ENCODE measurements at places on chromosomes 11 and 22.

- DNase-seq: no peak
Measured at GRCh38 chr22:41742918-41743317, 43.6 kb downstream of the MEI1 start.

- no peak for DNase-seq
Measured at GRCh38 chr22:35051013-35051535, 14.9 kb upstream of the ISX start.

GRCh38 chr11:135008412-135008811 is 596.4 kb upstream of the B3GAT1 start:
- no peak for DNase-seq

DNA sequence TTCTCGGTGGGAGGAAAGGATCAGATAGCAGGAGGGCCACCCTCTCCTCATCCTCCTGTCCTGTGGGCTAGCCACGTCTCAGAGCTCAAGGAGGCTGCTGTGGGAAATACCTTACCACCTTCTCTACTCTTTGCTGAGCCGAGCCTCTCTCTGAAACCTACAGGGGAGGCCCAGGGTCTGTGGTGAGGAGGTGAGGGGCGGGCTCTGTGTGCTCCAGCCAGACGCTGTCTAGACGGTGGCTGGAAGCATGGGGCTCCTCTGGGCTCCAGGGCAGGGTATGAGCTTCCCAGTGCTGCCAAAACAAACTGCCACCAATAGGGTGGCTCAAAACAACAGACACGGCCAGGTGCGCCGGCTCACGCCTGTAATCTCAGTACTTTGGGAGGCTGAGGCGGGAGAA is 5.5 kb upstream of the TMPRSS6 start:
- DNase-seq: no peak

DNA sequence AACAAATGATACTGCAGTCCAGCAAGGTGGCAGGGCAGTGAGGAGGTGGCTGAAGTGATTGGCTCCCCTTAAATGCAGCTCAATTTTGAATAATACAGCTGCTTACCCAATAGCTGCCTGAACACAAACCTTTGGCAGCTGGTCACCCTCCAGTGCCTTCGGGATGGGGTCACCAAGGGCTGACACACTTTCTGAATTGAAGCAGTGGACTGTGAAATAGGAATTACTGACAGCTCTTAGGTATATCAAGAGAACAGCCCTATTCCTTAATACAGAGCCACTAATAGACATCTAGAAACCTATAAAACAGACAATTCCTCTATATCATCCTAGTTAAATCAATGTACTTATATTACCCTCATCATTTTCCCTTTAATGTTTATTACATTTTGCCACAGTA is 474.2 kb upstream of the KIRREL3 start:
- no peak for DNase-seq

DNA sequence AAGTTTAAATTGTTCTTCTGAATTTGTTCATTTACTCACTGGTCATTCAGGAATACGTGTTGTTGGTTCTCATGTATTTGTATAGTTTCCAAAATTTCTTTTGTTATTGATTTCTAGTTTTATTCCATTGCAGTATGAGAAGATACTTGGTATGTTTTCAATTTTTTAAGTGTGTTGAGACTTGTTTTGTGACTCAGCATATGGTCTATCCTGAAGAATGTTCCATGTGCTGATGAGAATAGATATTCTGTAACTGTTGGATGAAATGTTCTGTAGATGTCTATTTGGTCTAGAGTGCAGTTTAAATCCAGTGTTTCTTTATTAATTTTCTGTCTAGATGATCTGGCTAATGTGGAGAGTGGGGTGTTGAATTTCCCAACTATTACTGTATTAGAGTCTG is 23.5 kb downstream of the CFAP300 start:
- DNase-seq: no peak

GRCh38 chr22:42948294-42948693 is 66.7 kb downstream of the PACSIN2 start:
- DNase-seq: peak; percentile 40

GRCh38 chr11:115276191-115276590 is 228.0 kb downstream of the CADM1 start:
- no peak for DNase-seq

DNA sequence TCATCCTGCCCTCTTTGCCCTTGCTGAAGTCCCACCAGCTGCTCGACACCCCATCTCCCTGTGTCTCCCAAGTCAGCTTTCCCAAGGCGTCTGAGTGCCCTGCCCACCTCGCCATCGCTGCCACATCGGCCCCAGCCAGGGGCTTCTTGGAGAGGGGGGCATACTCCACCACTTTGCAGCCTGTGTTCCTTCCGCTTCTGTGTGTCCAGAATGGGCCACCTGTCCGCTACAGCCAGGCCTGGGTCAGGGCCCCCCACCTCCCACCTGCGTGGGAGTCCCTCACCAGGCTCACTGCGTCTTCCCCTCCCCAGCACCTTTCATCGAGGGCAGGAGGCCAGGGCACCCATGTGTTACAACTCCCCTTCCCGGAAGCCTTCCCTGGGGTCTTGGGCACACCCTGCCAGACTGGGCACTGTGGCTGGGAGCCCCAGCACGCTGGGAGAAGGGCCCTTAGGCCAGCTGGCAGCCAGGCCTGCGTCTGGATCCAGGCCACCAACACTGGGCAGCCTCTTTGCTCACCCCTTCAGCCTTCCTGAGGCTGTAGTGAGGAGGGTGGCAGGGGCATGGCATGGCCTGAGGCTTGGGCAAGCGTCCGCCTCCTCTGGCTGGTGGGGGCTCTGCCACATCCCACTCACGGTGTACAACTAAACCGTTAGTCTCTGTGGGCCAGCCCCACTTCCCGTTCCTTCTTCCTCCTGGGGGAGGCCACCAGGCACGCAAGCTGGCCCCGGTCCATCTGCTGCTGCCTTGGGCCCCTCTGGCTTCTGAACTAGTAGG is 13.4 kb downstream of the CPT1A start:
- no peak for DNase-seq

DNA sequence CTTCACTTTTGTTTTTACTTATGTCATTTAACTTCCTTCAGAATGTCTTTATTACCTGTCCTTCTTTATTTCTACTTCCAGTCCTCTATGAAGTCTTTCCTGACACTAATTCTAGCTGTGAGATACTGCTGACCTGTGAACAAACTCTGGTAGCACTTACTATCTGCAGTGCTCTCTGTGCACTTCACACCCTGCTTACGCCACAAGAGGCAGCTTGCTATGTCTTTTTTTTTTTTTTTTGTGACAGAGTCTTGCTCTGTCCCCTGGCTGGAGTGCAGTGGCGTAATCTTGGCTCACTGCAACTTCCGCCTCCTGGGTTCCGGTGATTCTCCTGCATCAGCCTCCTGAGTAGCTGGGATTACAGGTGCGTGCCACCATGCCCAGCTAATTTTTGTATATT is 10.7 kb downstream of the STIM1 start:
- peak; percentile 29 for DNase-seq

DNA sequence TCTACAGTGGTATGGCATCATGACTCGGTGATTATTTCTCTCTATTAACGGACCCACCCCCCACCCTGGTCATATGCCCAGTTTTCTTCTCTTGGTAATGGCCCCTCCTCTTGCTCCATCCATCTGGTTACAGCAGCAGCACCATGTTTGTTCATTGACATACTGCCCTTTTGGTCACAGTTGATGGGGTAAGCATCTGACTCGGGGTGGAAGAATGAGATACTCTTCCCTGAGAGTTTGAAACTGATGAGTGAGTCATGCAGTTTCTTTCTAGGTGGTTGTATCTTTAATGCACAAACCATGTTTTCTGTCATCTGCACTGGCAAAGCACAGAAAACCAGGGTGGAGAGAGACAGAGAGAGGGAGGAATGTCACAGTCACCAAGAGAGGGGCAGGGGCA is 126.0 kb downstream of the SYN3 start:
- no peak for DNase-seq

GRCh38 chr22:26927821-26928220 is 270.4 kb downstream of the MIAT start:
- no peak for DNase-seq

DNA sequence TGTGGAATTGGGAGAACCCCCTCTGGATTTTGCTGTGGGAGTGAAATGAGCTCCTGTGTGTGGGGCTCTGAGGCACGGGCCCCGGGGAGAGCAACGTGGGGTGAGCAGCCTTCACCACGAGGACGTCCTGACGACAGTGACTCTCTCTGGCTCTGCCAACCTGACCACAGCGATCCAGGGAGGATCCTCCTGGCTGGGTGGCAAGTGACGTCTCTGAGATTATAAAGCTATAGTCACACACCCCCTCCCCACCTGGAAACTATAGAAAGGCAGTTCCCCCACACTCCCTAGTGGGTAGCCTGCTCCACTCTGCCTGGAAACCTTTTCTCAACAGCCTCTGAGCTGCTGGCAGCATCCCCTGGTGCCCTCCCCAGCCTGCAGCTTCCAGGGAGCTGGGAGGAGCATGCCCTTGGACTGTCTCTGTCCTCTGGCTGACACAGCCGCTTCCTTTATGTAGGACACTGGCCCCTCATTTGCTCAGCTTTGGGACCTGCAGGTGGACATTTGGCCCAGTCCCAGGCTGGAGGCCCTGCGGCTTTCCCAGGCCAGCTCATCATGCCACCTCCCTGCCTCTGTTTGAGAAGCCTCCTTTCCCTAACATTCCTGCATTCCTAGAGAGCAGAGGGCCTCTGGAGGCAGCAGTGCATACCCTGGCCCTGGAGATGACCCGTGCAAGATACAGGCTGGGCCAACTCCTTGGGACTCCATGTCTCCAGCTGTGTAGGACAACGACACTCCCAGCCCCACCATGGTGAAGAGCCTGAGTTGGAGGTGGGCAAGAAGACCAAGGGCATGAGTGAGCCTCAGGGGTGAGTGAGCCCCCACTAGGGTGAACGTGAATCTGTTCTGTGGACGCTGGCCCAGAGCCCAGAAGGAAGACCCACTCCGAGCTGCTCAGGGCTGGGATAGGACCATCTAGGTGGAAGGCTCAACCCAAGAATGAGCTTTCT is 314.0 kb downstream of the NTM start:
- no peak for DNase-seq

DNA sequence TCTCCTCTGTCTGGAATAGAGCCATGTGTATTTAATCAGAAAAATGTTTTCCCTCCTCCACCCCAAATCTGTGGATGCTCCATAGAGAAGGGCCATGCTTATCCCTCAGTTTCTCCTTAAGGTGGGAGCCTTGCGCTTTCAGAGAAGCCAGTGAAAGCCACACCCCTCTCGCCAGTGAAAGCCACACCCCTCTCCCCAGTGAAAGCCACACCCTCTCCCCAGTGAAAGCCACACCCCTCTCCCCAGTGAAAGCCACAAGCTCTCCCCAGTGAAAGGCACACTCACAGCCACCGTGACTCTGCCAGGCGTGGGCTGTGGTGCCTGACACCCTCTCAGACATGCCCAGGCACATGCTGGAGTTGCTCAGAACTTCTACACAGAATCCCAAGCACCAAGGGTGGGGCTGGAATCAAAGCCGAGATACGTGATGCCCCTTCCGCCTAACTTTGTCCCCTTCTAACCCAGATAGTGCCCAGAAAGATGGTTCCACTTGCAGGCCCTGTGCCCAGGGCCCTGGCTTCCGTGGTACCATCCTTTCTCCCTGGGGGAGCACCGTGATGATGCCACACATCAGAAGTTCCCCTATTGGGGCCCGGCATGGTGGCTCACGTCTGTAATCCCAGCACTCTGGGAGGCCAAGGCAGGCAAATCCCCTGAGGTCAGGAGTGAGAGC is 16.5 kb upstream of the PRR5 start:
- peak; percentile 93 for DNase-seq

GRCh38 chr11:80519596-80520506 is 1079.0 kb upstream of the TENM4 start:
- DNase-seq: no peak

DNA sequence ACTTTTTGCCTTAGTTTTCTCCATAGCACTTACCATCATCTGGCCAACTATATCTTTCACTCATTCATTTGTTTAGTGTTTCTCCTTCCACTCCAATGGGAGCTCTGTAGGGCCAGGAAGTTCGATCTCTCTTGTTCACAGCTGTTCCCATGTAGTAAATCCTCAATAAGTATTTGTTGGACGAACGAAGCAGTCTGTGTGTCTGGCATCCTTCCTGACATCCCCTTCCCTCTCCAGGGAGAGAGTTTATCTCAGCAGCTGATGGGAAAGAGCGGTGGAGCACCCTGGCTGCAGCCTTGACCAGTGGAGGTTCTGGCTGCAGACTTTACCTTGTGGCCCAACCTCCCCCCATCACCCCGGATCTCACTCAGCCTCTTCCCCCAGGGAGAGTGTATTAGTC is 141.7 kb downstream of the CHST1 start:
- DNase-seq: no peak

Measured in hematopoietic multipotent progenitor cell treated with erythropoietin and hydrocortisone succinate and interleukin-3 and kit ligand, for 17 days (in vitro differentiated cells).